Tibial nerve (tissue), 4 donors: ENCODE measurements at places on chromosomes 16 and 17.

DNA sequence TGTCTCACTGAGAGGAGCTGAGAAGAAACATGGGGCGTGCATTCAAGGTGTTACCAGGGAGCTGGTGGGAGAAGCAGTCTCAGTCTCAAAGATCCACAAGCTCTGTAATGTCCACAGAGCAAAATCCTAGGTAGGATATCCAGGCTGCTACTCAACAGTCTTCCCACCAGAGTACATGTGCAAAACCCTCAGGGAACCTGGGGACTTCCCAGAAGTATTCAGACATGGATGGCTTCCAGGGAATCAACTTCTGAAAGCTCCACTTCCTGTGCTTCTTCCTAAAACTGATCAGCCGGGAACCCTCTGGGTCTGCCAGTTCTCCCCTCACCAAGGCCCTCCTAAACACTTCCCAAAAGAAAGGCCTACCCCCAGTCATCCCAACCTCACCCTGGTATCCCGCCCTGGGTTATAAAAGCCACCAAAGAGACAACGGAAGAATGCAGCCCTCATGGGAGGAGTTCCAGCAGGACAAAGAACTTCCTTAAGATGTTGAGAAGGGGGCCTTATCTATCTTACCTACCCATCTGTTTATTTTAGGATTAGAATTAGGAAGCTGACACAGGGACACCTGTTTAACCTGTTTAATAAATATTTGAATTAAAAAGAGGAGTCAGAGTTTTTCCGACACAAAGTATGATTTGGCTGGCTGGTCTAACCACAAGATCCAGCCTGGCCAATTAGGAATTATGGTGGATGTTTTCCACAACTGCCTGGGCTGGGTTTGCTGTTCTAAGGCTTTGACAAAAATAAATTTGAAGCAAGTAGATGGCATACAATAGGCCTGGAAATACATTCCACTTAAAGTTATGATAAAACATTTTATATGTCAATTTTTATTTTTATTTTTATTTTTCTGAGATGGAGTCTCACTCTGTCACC lies 37.0 kb downstream of the CUEDC1 start:
- no peaks in the 10 kb centered on the region for H3K27me3 ChIP-seq
- no peak overlapping the region for H3K4me3 ChIP-seq
- no peaks in the 10 kb centered on the region for H3K36me3 ChIP-seq
- no peak overlapping the region for H3K27ac ChIP-seq

DNA sequence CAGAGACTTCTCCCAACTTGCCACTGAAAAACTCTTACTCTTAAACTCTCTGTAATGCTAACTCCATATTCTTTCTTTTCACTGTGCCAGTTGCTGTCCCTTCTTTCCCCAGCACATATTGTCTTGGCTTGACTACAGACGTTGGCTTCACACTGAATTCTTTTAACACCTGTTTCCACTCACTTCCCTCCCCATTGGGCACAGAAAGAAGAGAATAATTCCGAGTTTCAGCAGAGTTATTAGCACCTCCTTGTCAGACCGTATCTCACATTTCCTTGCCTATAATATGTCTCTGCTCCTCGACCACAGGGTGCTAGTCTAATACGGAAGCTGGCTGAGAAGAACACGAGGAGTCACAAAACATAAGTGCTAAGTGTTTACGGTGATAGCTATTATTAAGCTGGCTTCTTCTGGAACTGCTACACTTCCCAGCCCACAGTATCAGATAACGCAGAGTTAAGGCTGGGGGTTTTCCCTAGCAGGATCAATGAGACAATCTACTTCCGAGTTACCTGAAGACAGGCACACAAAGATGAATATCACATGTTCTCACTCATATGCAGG lies 188.5 kb upstream of the CDH8 start:
- no peak overlapping the region for H3K4me3 ChIP-seq
- no peak for DNase-seq
- no peaks in the 10 kb centered on the region for H3K4me1 ChIP-seq
- no peak overlapping the region for H3K27ac ChIP-seq
- H3K36me3 ChIP-seq: no peaks in the 10 kb centered on the region
- no peaks in the 10 kb centered on the region for H3K27me3 ChIP-seq

DNA sequence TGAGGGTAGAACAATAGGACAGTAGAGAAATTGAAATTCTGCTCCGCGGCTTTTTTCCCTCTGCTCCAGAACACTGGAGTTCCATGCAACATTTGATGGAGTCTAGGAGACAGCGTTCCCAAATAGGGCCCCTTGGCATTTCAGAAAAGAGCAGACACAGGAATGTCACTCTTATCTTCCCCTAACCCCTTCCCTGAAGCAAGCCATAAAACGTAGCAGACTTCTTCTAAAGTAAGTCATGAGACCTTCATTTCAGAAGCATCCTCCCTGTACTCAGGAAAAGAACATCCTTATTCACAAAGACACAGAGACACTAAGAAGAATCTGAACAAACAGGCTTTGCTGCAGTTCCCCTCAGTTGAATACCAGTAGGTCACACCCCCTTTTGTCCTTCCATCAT lies 296.1 kb upstream of the SOX9 start:
- no peak overlapping the region for H3K4me3 ChIP-seq
- H3K4me1 ChIP-seq: no peaks in the 10 kb centered on the region
- H3K27me3 ChIP-seq: no peaks in the 10 kb centered on the region
- no peak overlapping the region for H3K27ac ChIP-seq

GRCh38 chr16:73385696-73386095 lies 337.8 kb upstream of the ZFHX3 start:
- no peak for DNase-seq
- no peak overlapping the region for H3K27ac ChIP-seq
- H3K36me3 ChIP-seq: no peaks in the 10 kb centered on the region
- no peak overlapping the region for H3K4me3 ChIP-seq

DNA sequence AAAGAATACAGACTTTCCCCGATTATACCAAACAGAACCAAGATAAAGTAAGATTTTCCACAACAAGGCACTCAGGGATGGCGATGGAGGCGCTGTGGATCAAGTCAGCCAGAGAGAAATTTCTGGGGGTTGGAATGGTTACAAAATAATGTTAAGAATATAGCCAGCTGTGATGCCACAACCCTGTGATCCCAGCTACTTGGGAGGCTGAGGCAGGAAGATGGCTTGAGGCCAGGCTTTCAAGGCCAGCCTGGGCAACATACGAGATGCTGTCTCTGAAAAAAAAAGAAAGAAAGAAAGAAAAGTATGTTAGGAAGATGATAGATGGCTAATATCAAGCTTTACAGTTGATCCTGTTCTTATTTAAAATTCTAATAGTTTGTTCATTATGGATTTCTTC lies 10.6 kb upstream of the ALOX12 start:
- H3K4me3 ChIP-seq: no peak overlapping the region
- no peak for DNase-seq
- H3K27me3 ChIP-seq: no peaks in the 10 kb centered on the region
